Stimulated activated CD8-positive, alpha-beta memory T cell treated with anti-CD3 and anti-CD28 coated beads, Interleukin-15, amount 100 ng/mL, for 24 hours (primary cell): ENCODE measurements at places on chromosomes 1 and 21.
A peak's percentile ranks its signal among the peaks of the same experiment; 100 is the strongest.

DNA sequence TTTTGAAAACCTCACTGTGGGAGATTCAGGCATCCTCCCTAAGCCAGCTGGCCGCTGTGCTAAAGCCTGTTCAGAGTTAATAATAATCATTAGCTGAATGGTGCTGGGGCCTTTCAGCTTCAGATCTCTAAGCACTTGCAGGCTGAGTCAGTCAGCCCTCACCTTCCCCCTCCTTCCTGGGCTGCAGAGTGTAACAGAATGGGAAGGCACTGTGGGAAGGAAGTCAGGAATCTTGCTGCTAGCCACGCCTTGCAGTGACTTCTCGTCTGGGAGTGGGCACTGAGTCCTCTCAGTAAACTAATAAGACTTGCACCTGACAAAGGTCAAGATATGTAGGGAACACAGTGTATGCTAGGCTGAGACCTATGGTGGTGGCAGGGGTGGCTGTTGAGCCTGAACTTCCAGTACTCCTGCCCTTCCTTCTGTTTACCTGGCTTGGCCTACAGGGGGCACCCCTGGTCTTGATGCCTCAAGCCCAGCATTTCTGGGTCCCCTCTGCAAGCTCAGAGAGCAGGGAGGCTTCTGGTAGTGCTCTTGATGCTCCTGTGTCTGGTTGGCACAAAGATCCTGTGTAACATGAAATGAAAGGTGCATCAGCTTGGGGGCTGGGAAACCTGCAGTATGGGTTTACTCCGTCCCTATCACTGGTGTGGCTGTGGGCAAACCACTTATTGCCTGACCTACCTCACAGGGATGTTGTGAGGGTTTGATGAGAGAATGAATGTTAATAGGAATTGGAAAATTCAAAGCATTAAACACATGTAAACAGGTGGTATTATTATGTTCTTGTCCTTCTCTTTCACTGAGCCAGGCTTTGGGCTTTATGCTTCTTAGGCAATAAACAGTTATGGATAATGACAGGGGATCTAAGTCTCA lies 6.0 kb downstream of the CYB561D1 start:
- DNase-seq, result no peak

GRCh38 chr1:246008363-246008831 lies 498.7 kb downstream of the SMYD3 start:
- no peak for DNase-seq

- DNase-seq, result no peak
Measured at GRCh38 chr21:42238185-42238934, 19.4 kb downstream of the ABCG1 start.

DNA sequence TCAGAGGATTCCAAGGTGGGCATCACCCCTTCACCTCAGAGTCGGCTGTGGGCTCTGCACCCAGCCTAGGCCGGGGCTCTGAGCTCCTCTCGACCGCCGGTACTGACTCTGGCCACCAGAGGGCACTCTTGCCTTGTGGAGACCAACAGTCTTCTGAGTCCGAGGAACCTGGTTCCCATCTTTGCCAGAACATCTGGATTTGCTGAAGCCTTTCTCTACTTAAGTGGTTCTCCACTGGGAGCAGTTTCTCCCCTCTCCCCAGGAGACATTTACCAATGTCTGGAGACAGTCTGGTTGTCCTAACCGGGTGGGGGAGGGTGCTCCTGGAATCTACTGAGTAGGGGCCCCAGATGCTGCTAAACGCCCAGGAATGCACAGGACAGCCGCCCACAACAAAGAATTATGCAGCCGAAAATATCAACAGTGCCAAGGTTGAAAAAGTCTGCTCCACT lies 9.4 kb downstream of the ETV3L start:
- DNase-seq, result peak; percentile 85

DNA sequence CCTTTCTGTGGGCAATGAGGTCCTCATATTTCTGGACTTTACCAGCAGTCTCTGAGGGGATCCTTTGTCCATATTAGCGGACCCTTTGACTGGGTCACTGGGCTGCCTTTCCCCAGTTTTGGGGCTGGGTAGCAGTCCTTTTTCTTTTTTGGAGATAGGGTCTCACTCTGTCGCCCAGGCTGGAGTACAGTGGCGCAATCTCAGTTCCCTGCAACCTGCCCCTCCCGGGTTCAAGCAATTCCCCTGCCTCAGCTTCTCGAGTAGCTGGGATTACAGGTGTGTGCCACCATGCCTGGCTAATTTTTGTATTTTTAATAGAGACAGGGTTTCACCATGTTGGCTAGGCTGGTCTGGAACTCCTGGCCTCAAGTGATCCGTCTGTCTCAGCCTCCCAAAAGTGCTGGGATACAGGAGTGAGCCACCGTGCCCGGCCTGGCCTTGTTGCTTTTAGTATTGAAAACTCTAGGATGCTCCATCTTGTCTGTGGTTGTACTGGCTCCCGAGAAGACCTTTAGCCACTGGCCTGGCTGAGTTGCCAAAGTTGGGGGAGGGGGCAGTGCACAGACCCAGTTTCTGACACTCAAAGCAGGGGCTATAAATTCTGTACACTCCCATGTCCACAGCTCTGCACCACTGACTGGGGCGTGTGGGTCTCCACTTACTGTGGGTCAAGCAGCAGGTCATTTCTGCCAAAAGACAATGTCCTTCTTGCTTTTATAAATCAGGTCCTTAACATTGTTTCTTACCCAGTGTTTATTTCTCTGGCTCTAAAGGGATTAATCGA lies 33.1 kb downstream of the MAN1C1 start:
- no peak for DNase-seq

GRCh38 chr1:9875636-9876000 lies 34.5 kb downstream of the CTNNBIP1 start:
- DNase-seq, result no peak
